ENCODE measurements at places on chromosomes 3 and 15.

DNA sequence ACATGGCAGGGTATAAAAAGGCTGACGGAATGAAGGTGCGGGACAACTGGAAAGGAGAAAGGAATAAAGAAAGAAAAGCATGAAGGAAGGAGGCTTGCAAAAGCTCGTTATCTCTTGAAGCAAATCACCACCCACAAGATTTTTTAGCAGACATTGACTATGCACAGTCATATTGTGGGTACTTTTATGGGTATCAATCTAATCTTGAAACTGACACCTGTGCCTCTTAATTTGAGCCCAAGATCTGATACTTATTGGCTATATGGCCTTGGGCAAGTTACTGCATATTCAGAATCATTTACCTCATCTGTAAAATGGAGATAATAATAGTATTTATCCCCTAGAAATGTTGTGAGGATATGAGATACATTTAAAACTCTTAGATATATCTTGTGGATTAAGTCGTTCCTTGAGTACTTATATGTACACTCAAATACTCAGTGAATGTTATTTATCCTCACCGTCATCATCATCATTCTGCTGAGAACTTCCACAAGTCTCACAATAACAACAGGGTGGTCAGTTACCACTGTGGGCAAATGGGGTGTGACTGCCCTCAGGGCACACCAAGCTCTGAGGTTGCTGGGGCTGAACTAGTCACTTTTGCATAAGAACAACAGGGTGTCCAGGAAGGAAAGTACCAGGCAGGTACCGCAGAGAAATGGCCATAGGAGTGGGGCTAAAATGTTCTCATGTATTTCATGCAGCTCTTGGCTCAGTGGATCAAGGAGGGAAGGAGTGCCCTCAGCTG is 266.1 kb downstream of the SLC9A9 start:
- no peak for DNase-seq

GRCh38 chr3:16929311-16929710 is 44.6 kb downstream of the PLCL2 start:
- DNase-seq = no peak

DNA sequence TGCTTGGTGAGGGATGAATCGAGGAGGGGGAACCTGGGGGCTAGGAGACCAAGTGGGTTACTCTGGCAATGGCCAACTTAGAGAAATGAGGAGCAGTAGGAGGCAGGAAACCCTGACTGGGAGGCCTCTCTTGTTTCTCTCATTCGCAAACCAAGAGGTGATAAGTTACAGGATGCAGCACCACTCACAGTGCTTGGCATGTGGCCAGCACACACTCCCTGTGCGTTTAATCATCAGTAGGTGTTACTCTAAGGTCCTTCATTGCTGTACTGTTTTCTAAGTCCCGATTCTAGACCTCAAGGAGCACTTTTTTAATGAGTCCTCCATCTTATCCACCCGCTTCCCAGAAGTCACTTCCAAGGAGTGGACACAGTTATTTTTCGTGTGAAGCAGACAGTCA is 314.1 kb upstream of the TRIM42 start:
- DNase-seq = no peak

DNA sequence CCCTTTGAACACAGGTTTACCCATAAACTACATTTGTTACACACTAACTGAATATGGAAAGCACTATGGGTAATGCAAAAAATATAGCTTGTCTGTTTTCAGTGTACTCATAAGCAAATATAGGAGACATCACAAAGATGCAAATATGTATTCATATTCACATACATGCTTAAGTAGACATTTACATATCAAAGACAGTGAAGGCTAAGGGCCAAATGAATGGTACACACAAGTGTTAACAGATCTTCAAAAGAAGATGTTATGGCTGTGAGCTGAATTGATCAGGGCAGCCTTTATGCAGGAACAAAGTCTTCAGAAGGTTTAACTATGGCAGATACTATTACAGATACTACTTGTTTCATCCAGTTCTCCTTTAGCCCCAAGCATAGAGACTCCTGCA is 384.1 kb downstream of the FHIT start:
- DNase-seq = no peak

GRCh38 chr3:37295925-37296324 is 121.5 kb upstream of the LRRFIP2 start:
- DNase-seq = peak; percentile 66

- DNase-seq = peak; percentile 2
Measured at GRCh38 chr15:26628071-26628470, 144.8 kb downstream of the GABRB3 start.

DNA sequence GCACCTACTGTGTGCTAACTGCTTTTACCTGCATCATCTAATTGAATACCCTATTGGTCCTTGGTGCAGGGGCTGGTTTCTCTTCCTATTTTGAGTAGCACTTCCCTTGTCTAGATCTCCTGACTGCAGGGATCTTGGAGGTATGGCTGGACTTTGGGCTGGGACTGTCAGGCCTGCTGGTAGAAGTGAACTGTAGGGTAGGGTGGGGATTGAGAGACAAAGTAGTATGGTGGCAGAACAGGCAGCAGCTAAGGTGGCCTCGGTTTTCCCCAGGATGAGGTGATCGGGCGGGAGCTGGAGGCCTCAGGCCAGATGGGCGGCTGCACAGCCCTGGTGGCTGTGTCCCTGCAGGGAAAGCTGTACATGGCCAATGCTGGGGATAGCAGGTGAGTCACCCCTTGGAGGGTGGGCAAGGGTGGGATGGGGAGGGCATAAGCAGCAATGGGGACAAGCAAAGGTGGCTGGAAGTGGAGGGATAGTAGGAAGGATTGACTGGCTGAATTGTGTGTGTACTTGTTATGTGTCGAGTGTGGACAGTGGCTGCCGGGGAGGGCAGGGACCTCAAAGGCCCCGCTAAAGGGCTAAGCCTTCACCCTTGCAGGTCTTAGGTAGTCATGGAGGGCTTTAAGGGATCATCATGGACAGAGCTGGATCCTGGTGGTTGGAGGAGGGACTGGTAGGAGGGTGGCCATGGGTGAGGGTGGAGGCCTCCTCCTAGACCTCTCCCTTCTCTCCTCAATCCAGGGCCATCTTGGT is 2.0 kb downstream of the PPM1M start:
- no peak for DNase-seq

DNA sequence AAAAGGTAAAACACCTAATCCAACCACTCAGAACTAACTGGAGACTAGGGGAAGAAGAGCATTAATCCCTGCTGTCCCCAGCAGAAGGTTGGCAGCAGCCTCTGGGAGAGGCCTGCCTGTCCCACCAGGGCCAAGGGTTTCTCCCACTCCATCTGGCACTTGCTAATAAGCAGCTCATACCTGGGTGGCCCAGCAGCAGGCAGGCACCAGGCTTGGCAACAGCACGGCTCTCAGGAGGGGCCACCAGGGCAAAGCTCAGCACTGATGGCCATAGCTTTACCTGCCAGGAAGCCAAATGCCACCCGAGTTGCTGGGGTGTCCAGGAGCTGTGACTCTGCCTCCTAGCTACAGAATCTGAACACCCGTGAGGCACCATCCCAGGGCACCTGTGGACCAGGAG is 58.3 kb downstream of the BOC start:
- no peak for DNase-seq

DNA sequence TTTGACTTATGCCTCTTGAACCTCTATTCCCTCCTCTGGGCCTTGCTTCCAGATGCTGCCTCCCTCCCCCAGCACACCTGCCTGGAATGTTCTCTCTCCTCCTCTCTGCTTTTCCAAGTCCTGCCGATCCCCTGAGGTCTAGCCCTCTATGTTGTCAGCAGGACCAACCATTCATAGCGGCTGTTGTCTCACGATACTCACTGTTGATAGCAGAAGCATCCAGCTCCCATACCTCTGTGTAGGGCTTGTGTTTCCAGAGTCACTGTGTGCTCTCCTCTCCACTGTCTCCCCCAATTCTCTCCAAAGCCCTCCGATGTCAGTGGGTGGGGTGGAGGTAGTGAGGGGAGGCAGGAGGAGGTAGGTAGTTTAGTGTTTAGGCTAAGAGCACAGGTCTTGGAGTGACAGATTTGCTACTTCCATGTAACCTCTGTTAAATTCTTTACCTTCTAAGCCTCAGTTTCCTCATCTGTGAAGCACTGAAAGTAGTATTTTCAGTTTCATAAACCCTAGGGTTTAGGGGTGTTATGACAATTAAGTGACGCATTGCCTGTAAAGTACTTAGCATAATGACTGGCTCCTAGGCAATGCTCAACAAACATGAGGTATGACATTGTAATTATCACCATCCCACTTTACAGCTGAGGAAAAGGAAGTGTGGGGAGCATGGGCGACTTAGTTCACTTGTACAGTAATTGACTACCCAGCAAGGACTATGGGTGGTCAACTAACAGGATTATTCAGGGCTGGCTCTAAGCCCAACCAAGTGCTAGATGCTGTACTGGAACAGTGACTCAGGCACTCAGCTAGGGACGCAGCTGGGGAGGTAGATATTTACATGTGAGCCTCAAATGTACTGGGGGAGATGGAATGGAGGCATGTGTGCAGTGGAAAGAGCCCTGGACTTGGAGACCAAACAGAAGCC is 122.8 kb downstream of the CACNA1D start:
- DNase-seq = no peak

GRCh38 chr15:58064082-58064979 is 1.2 kb downstream of the ALDH1A2 start:
- DNase-seq = no peak

DNA sequence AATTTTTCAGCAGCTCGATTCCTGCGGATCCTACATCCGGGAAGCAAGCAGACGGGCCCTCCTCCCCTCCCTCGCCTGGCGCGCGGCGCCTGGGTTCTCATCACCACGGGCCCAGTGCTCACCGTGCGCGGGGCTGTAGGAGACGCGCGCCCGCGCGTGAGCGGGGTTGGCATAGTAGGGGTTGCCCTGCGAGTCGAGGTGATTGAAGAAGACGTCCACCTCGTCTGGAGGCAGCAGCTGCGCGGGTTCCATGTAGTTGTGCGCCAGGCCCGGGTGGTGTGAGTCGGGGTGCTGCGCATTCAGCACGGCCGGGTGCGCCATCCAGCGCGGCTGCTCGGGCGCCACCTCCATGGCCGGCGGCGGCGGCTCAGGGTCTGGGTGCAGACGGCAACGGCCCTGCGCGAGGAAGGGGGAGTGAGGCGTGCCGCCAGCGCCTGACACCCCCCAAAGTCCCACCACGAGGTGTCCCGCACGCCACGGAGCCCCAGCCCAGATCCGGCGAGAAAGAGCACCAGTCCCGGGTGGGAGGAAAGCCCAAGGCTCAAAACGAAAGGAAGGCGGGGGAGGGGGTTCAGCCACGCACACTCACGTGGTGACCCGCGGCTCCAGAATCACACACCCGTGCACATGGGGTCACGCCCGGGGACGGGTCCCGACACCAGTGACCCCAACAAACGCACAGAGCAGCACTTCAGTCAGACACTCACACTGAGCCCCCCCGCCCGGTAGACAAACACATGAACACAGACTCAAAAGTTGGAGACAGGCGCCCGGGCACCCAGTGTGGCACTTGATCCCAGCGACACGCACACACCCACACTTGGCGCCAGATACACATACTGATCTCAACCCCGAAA is 6.1 kb downstream of the GATA2 start:
- DNase-seq = no peak

GRCh38 chr15:24916305-24917009 is 38.3 kb upstream of the SNRPN start:
- no peak for DNase-seq

DNA sequence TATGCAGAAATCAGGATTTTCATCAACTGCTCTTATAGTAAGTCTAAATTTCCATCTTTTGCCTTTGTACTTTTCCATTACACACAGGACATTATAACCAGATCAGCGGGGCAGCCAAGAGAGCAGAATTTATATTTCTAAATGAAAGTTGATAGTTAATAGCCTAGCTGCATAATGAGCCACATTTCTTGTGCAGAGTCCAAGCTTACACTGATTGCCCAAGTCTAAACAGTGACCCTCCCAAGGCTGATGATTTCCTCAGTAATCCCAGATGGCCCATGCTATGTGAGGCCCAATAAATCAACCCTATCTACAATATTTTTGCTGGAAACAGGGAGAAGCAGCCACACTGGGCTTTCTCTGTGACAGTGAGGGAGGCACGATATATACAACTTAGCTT is 475.8 kb upstream of the KCNMB2 start:
- DNase-seq = peak; percentile 70

GRCh38 chr3:53079147-53079546 is 33.3 kb upstream of the SFMBT1 start:
- no peak for DNase-seq

GRCh38 chr3:94336046-94336753 is 273.3 kb downstream of the NSUN3 start:
- DNase-seq = peak; percentile 75

DNA sequence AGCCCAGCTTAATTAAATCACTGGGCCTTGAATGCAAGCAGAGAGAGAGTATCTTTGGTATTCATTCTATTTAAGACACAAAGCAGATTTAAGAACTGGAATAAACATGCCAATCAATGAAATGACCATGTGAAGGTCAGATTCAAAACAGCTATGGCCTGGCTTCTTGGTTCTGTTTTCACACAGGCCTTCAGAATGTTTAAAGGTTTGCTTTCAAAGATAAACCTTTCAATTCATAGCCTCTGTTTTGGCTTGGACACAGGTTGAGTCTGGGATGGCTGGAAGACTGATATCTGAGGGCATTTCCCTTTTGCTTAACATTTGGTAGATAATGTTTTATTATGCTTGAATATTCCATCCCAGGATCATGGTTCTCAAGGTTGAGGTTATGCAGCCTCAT is 244.4 kb upstream of the KBTBD8 start:
- no peak for DNase-seq

DNA sequence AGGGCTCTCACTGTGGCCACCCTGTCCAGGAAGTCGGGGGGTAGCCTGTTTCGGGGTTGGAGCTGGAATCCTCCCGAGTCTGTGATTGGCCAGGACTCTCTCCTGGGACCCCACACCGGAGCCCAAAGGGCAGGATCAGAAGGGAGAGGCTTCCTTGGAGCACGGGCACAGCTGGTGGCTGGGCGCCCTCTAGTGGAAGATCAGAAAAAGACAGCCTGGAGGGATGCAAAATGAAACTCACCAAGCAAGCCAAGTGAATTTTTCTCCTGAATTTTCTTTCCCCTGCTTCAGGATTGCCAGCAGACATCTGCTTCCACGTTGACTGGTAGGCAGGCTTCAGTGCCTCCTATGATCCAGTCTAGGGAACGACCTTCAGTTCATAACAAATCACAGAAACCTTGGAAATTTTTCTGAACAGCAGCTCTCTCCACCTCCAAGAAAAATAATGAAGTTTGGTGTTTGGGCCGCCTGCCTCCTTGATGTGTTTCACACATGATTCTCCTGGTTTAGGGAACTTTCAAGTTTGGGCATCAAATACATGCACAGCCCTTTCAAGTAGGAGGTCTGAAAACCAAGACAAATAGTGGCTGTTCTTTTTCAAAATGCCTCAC is 224.6 kb downstream of the VPS13C start:
- DNase-seq = peak; percentile 20
